ENCODE measurements at places on chromosomes 5 and 9.

- no peak for DNase-seq
These were observed 41.4 kb upstream of the PAPPA start for GRCh38 chr9:116112236-116112635.

- DNase-seq: no peak
These were observed 974.2 kb upstream of the CDH9 start for GRCh38 chr5:28012538-28012937.

- no peak for DNase-seq
These were observed 18.4 kb downstream of the GADD45G start for GRCh38 chr9:89622933-89623861.

GRCh38 chr9:36492865-36493264, 79.8 kb upstream of the MELK start:
- DNase-seq: peak; percentile 55

GRCh38 chr5:137731176-137731575, 4.7 kb downstream of the KLHL3 start:
- DNase-seq: no peak

GRCh38 chr5:112895682-112896081, 26.3 kb downstream of the REEP5 start:
- DNase-seq: no peak

GRCh38 chr5:77846422-77847128, 70.4 kb upstream of the TBCA start:
- peak; percentile 41 for DNase-seq

GRCh38 chr9:28915202-28915930, 1342.1 kb upstream of the C9orf72 start:
- peak; percentile 68 for DNase-seq

- DNase-seq: no peak
These were observed 216.3 kb upstream of the ZNF608 start for GRCh38 chr5:124962735-124963134.

- DNase-seq: peak; percentile 71
These were observed 242.1 kb downstream of the ZNF608 start for GRCh38 chr5:124504081-124504916.

GRCh38 chr5:173243831-173244305, 8.9 kb upstream of the NKX2-5 start:
- DNase-seq: no peak

GRCh38 chr9:129655696-129656095, 9.8 kb upstream of the PRRX2 start:
- no peak for DNase-seq

- DNase-seq: no peak
These were observed 31.7 kb downstream of the CLTA start for GRCh38 chr9:36222449-36222848.

DNA sequence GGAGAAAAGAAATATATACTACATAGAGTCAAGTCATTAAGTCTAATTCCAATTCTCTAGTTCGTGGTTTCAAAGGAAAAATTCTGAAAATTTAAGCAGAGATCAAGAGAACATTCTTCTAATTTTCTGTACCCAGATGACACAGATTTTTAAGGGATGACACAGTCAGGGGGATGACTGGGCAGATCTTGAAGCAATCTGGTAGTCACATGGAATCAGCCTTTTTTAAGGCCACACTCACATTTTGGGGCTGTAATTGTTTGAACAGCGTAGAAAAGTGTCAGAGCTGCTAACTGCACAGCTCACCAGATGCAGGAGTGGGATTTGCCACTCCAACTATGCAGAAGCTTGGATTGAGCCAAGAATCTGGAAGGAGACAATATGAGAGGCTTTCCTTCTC, 20.4 kb downstream of the PDE4D start:
- DNase-seq: peak; percentile 68

GRCh38 chr9:34491596-34491995, 31.2 kb downstream of the ENHO start:
- DNase-seq: no peak

DNA sequence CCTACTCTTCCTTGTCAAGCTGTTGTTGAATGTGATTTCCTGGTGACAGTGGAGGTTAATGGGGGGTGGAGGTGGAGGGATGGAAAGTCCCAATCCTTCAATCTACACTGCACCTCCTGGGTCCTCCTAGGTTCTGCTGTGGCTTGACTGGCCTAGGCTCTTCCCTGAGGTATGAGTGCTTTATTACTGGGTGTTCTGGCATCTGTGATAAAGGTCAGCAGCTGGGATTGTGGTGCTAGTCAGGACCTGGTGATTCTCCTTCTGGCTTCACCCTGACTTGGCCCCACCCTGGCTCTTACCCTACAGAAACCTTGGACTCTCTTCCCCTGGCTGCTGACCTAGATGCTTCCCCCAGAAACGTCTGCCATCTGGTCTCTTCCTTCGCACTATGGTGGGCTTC, 194.3 kb downstream of the ARHGEF28 start:
- peak; percentile 49 for DNase-seq

DNA sequence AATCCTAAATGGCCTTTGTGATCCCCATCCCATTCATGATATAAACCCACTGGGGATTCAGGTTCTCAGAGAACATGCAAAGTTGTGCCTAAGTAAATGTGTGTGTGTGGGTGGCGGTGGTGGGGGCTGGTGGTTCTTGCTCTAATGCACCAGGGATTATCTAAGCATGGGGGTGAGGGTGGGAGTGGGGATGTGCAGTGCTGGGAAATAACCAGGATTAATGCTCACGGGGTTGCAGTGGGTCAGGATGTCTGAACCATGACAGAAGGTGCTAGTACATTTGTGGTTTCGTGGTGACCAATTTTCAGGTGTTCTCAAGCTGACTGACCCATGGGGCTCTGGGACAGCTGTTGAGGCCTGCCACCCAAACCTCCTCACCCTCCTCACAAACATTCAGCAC, 101.0 kb downstream of the ZNF608 start:
- DNase-seq: no peak

- no peak for DNase-seq
These were observed 82.5 kb upstream of the UBTD2 start for GRCh38 chr5:172365948-172366608.

DNA sequence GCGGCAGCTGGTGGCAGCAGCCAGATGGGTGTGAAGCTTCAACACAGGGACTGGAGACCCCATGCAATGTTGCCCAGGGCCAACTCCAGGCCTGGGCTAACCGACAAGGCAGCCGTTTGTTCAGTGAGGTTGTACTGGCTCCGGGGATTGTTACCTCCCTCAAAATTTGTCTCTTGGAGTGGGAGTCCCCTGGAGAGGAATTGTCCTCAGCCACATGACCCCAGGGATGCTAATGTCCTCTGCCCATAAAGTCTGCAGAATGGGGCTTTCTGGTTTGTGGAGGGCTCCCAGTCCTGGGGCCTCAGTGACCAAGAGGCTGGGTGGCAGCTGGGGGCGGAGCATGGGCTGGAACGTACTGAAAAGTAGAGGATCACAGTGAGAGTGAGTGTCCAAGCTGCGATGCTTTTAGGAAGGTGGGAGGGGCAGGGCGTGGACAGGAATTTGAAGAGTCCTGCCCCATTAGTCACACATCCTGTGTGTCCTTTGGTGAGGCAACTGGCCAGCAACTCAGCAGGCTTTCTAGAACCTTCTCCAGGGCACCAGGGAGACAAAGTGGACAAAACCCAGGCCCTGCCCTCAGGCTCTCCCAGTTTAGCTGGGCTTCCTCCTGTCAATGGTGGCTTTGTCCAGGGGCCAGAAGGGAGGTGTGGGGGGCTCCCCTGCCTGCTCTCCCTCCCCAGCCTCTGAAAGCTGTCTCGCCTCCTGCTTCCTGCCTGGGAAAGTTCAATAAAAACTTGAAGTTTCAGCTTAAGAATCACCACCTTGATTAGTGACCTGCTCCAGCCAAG, 114.0 kb downstream of the NSG2 start:
- DNase-seq: peak; percentile 9

DNA sequence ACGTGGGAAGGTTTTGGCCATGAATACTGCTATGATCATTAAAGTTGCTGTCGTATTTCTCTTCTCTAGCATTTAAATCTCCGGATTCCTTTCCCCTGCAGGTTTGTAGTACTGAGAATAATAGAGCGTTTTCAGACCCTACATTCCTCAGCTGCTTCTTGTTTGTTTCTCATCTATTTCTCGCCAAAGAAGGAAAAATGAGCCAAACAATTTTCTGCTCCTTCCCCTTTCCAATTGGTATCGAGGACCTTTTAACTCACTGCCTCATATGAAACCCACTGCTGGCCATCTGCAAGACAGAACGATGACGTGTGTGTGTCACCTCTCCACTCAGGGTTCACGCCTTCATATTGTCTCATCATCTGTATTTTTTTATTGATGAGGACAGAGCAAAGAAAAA, 689.4 kb upstream of the WWC1 start:
- no peak for DNase-seq

DNA sequence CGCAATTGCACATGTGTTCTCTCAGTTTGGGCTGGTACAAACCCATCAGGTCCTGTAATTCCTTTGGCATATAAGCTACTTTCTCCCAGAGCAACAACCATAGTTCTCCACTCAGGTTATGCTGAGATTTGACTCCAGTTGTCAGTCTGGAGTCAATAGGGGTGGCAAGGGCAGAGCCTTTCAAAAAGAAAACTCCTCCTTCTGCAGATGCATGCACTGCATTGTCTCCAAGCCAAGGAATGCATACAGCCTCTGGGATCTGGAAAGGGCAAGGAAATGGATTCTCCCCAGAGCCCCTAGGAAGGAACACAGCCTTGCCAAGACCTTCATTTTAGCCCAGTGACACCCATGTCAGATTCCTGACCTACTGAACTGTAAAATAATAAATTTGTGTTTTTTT, 31.0 kb upstream of the GZMA start:
- no peak for DNase-seq

GRCh38 chr5:174828804-174829510, 104.6 kb downstream of the MSX2 start:
- no peak for DNase-seq

DNA sequence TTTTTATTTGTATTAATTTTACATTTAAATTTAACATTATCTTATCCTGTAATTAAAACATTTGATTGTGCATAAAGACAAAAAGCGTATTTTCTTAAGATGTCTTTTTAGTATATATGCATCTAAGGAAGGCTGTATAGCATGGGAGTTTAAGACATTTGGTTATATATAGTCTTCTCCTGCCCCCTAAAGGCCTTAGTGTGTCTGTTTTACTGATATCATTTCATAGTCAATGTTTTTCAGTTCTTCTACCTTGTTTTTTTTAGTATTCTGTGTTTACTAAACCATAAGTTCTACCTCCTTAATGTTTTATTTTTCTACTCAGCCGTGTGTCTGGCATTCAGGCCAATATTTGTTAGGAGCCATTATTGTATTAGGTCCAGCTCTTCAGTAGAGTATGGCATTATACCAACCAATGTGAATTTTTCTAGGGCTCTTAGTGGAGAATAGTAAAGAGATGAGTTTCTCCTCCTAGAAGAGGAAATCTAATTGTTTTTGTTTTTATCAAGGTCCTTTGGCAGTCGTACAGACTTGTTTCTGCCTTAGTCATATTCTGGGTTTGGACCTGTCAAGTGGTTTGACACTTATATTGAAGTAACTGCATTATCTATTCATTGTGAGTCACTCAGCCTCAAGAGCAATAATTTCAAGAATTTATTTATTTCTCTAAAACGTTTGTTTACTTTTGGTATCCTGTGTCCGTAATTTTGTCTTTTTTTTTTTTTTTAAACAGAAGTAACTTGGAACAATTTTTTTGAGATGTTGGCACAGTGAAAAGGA, 74.8 kb downstream of the SLF1 start:
- no peak for DNase-seq

- DNase-seq: peak; percentile 18
These were observed 91.8 kb upstream of the CACNA1B start for GRCh38 chr9:137785704-137786161.

GRCh38 chr9:75467142-75467541, 378.8 kb downstream of the OSTF1 start:
- peak; percentile 35 for DNase-seq

- DNase-seq: no peak
These were observed 1.2 kb upstream of the UBE2R2 start for GRCh38 chr9:33815781-33816180.

DNA sequence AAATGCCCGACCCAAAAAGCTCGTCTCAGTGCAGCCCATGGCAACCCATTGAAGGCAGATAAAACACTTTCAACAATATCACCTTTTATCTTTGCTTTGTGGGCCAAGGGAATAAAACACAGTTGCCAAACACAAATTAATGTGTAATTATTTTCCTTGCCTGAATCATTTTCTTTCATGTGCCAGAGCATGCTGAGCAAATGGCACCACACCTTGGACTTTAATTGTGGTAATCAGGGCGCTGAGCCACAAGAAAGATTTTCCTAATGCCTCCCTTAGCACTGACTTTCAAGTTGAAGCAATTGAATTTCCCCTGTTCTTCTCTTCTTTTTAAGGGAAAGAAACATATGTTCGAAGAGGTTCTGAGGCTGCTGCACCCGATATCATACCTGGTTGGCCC, 297.1 kb upstream of the MSX2 start:
- DNase-seq: no peak

GRCh38 chr5:81825237-81825636, 74.3 kb upstream of the SSBP2 start:
- DNase-seq: peak; percentile 78

DNA sequence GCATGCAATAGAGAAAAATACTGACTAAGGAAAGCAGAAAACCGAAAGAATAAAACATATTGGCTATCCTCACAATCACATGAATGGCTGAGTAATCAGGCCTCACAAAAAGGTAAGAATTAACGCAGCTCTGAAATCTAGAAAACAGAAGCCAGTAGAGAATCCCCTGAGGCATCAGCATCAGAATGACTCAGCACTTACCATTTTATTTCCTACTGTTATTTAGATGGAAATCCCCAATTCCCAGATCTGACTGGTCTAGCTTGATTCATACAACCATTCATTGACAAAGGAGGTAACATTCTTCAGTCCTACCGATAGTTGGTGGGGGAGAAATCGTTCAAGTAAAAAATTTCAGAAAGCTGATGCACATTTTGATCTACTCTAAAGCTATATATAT, 1408.4 kb upstream of the WWC1 start:
- no peak for DNase-seq

Data from trophoblast cell (in vitro differentiated cells and primary cell).